Frontal cortex (tissue), 4 donors: ENCODE measurements at places on chromosomes 5 and 9.

GRCh38 chr5:2902186-2902585, 150.7 kb upstream of the IRX2 start:
- no peak for DNase-seq

GRCh38 chr5:1722877-1723276, 76.8 kb downstream of the MRPL36 start:
- no peak for DNase-seq

DNA sequence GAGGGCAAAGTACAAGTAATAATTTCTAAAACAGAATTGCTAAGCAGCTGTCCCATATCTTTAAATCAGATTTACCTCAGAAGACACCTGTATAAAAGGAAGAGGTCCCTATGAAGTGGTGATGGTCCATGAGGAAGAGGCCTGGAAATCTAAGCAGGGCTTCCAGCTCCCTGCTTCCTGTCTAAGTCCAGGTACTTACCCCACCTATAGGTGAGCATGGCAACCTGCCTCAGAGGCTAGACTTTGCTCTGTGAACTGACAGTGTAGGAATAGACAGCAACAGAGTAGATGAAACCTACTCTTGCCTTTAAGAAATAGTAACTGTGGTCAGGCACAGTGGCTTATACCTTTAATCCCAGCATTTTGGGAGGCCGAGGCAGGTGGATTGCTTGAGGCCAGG, 55.8 kb upstream of the ARRDC3 start:
- no peak for DNase-seq

DNA sequence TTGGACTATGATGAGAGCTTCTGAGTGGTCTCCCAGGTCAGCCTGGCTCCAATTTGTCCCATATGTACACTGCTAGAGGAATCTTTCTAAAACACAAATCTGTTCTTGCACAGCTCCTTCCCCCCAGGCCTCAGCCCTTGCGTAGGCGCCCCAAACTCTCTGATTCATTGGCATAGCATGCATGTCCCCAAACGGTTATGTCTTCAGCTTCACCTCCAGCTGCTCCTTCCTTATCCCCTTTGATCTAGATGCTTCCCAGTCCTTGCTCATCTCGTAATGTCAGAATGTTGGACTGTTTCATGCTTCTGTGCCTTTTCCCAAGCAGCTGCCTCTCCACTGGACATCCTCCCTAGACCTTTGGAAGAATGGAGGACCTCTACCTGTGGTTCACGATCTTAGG, 60.1 kb upstream of the BASP1 start:
- DNase-seq = no peak

- DNase-seq = no peak
Observed at GRCh38 chr5:97046270-97046982, 96.0 kb downstream of the LIX1 start.

- no peak for DNase-seq
Observed at GRCh38 chr5:30994902-30995301, 198.6 kb upstream of the CDH6 start.

DNA sequence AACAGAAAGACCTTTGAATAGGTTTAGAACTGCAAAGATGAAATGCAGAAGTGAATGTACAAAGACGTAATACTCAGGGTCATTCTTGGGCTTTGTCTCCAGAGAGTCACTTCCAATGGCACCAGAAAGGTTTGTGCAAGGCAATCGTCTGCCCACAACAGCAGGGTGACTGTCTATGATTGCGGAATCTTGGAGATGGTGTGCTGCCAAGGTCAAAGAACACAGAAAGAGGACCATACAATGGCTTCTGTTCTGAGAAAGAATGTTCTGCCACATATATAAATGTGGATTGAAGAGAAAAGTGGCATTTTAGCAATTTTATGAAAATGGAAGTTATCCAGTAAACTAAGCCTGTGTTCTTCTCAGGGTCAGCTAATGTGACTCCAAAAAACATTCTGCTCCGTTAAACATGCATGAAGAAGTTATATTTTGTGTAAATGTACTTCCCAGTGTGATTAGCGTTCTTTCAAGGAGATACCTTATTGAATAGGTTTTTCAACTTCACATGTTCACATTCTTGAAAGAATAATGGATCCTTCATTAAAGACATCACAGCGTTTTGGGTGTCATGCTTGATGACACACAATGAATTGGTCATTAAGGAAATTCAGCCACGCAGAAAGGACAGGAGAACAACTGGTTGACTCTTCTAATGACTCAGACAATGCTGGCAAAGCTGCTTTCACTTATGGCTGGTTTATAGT, 73.4 kb upstream of the CDH6 start:
- no peak for DNase-seq

- no peak for DNase-seq
Observed at GRCh38 chr9:134294153-134295071, 31.8 kb upstream of the RXRA start.

GRCh38 chr9:91678807-91679580, 255.4 kb upstream of the NFIL3 start:
- DNase-seq = no peak

- no peak for DNase-seq
Observed at GRCh38 chr5:22549876-22550671, 303.1 kb downstream of the CDH12 start.

GRCh38 chr5:150694612-150695011, 6.2 kb downstream of the RBM22 start:
- no peak for DNase-seq

DNA sequence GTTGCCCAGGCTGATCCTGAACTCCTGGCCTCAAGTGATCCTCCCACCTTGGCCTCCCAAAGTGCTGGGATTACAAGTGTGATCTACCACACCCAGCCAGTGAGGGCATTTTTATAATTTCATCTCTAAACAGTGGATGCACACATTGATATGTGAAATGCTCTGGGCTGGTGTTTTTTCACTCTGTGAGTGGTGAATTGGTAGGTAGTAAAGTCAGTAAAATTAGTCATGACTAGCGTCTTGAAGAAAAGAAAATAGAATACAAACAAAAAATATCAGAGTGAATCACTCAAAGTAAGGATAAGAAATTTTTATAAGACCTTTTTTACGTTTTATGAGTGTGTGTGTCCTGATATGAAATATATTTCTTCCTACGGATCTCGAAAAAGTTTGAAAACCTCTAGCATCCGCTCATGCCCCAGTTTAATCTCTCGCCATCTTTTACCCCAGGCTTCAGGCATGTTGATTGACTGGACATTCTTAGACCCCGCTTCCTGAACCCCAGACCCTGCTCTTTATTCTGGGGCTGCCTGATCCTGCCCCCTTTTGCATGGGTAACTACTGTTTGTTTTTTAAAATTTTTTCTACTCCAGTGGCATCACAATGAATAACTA, 14.0 kb downstream of the OSTF1 start:
- no peak for DNase-seq

DNA sequence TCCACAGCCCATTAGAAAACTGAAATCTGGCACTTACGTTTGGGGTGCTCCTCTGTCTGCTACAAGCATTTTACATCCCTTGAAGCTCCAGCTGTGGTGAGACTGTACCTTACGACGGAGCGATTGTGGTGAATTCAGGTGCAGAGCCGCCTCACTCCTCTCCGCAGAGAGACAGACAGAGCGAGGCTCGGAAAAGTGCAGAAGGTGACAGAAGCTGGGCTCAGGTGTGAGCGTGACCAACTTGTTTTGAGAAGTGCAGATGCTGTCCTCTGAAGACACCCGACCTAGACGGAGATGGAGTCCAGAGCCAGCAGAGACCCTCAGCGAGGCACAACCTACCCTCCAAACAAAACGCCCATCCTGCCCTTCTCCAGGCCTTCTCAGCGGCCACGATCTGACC, 196.5 kb downstream of the MED10 start:
- DNase-seq = no peak
